ENCODE measurements at places on chromosomes 12 and 14.

GRCh38 chr12:89514751-89515150 lies 9.8 kb downstream of the GALNT4 start:
- no peak for DNase-seq

GRCh38 chr12:53443955-53444354 lies 2.4 kb downstream of the PRR13 start:
- DNase-seq: no peak

GRCh38 chr12:108237272-108237671 lies 101.8 kb downstream of the CMKLR1 start:
- DNase-seq: no peak

DNA sequence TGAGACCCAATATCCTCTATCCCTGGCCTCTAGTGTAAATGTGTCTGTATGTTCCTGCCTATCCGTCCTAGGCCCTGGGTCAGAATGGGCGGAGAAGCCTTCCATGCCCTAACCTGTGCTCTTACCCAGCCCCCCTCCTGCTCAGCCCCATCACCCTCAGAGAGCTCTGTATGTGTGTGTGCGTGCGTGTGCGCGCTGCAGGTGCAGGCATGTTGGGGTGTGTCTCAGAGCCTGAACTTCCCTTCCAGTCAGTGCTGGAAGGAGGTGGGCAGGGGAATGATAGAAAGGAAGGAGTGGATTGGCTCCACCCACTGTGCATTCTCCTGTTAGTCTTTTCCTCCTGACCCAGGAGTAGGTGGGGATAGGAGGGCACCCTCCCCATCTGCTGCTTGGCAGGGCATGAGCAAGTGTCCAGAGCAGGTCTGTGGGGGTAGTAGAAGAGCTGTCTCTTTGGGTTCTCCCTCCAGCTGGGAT lies 7.2 kb downstream of the NAB2 start:
- no peak for DNase-seq

DNA sequence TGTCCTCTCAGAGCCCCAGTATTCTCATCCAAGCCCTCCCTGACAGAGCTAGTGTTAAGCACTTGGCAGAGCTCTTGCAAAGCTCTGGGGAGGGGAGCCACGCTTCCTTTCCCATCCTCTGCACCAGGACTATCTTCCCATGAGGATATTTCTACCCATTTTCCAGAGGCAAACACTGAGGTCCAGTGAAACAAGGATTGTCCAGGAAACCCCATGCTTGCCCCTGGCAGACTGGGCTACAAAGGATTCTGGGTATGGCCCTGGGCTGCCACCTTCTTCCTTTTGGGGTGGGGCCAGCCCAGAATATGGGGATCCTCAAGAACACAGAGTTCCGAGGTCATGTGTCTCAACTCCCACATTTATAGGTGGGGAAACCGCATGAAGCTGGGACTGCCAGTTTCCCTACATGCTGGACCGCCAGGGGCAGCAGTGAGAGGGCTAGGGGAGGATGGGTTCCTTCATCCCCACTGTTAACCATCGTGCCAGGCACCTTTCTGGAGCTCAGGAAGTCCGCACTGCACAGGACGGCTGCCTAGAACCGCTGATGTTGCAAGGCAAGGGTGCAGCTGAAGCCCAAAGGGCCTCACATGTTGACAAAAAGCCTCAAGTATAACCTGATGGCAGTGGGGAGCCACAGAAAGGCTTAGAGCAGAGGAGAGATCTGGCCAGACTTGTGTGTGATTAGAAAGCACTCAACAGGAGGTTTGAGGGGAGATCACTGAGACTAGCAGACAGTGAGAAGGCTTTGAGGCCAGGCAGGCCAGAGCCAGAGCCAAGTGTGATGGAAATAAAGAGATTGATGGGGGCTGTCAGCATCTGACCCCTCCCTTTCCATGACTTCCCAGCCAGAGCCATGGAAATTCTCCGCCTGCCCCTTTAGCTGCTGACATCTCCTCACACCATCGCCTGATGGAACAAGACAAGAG lies 5.5 kb upstream of the CCDC85C start:
- no peak for DNase-seq

- DNase-seq: no peak
Measured at GRCh38 chr12:81245907-81246570, 168.2 kb downstream of the ACSS3 start.

DNA sequence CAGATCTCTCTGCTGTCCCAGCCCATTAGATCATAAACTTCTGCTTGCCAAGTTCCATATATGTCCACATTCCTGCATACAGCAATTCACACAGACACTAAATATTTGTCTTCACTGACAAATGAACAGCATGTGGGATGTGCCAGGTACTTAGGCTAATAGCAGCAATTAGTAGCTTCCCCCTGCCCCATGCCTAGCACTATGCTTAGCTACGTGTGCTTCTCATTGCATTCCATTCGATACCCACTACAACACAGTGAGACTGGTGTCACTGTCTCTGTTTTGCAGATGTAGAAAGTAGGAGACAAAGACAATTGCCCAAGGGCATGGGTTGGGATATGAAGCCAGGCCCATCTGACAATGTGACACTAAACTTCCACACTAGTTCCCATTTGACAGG lies 308.4 kb downstream of the BCL11B start:
- no peak for DNase-seq

- peak; percentile 36 for DNase-seq
Measured at GRCh38 chr12:2960390-2960956, 1.3 kb downstream of the TEAD4 start.

- no peak for DNase-seq
Measured at GRCh38 chr12:79141776-79142175, 277.2 kb downstream of the SYT1 start.

GRCh38 chr14:105483300-105484068 lies 3.2 kb upstream of the CRIP1 start:
- no peak for DNase-seq

GRCh38 chr12:16076557-16076956 lies 165.4 kb downstream of the DERA start:
- no peak for DNase-seq

- no peak for DNase-seq
Measured at GRCh38 chr12:45833401-45833800, 103.9 kb downstream of the ARID2 start.

- DNase-seq: no peak
Measured at GRCh38 chr14:24362241-24362960, 5.6 kb upstream of the NFATC4 start.

GRCh38 chr12:124242529-124243065 lies 52.3 kb upstream of the RFLNA start:
- DNase-seq: no peak

DNA sequence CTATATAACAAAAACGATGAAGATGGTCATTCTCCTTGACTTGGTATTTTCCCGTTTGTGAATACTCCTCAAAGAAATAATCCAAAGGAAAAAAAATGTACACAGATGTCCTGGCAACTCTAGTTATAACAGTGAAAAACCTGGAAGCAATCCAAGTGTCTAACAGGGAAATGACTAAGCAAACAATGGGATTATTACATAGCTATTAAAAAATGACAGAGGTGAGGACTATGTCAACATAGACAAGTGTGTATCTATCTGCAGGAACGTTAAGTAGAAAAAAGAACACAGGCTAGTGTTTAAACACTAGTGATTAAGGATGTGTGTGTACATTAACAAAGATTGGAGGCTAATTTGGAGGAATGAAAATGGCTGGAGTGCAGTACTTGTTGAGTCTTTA lies 5.9 kb upstream of the APOLD1 start:
- DNase-seq: peak; percentile 67

DNA sequence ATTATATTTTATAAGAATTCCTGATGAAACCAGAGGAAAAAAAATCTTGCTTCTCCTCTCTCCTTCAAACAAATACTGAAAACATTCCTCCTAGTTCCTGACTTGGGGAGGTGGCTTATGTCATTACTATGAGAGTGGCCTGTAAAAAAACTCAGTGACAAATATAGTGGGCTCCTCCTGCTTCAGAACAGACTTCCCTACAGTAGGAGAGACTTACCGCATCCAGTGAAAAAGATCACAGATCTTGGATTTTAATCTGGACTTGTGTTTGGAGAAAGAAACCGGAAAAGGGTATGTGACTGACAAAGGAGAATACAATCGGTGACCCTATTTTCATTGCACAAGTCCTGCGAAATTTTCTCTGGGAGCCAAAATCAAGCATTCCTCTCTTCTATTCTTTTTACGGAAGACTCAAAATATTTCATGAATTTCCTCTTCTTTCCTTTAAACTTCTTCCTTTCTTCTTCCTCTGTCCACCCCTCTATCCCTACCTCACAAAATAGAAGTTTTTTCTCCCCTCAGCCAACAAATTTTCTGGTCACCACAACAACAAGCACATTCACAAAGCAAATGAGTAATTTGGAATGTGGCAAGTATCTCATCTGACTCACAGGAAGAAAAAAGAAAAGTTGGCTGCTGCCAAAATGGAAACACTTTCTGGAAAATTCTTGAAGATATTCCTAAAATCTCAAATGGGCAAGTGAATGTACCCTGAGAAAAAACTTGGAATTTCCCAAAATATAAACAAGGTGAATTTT lies 185.1 kb upstream of the CDKN3 start:
- DNase-seq: peak; percentile 74

- no peak for DNase-seq
Measured at GRCh38 chr12:93741659-93742109, 64.5 kb downstream of the CRADD start.

GRCh38 chr12:120119271-120119973 lies 2.9 kb upstream of the RAB35 start:
- no peak for DNase-seq

DNA sequence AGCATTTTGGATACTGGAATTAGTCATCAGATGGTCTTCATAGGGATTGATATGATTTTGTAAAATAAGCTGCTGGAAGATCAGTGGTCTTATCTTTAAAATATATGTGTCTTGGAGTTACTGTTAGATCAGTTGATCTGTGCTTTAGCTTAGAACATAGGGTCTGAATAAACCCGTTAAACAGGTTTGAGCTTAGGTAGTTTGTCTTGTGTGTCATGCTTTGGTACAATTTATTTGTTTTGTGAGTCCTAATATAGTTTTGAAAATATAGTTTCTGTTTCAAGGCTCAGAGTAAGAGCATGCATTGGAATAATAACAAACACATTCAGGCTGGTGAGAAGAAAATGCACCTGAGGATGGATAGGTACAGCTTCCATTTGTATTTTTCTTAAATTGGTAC lies 505.0 kb downstream of the SLC16A7 start:
- DNase-seq: no peak

- no peak for DNase-seq
Measured at GRCh38 chr12:123690191-123690840, 19.4 kb downstream of the TCTN2 start.

DNA sequence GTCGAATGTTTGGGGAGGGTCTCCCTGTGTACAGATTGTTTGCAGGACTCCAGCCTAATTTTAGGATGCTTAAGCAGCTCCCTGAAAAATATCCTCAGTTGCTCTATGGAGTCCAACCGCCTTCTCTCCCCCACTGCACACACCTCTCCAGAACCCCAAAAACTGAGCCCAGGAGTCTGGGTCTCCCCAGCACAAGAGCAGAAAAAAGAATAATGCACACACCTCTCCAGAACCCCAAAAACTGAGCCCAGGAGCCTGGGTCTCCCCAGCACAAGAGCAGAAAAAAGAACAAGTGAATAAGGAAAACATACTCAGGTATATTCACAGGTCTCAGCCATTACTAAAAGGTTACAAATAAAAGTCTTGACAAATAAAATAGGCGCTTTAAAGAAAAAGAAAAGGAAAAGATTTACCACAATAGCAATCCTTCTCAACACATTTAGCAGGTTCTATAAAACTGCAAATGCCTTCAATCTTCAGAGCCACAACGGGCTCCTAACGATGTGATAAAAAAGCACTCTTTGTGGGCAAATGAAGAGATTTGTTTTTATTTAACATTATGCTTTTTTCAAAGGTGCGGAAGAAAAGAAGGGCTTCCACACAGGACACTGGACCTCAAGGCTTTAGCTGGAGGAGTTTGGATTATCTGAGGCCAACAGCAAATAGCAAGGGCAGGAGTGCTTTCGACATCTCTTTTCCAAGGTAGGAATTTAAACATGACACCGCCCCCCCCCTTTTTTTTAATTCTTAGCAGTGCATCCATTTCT lies 8.2 kb downstream of the BCL11B start:
- no peak for DNase-seq

DNA sequence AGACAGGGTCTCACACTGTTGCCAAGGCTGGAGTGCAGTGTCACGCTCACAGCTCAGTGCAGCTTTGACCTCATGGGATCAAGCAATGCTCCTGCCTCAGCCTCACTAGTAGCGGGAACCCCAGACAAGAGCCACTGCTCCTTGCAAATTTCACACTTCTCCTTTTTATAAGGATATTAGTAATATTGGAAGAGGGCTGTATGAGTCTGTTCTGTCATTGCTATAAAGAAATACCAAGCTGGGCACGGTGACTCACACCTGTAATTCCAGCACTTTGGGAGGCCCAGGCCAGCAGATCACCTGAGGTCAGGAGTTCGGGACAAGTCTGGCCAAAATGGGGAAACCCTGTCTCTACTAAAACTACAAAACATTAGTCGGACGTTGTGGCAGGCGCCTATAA lies 12.9 kb upstream of the ORAI1 start:
- DNase-seq: no peak

DNA sequence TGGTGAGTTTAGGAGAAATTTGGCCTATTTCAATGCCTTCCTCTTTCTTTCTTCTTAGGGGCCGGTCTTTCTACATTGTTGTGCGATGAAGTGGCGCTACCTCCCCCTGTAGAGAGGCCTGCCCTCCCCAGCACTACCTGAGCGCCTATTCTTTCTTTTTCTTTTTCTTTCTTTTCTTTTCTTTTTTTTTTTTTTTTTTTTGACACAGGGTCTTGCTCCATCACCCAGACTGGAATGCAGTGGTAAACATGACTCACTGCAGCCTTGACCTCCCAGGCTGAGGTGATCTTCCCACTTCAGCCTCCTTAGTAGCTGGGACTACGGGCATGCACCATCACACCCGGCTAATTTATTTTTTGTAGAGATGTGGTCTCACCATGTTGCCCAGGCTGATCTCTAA lies 136.1 kb upstream of the MAX start:
- peak; percentile 72 for DNase-seq

DNA sequence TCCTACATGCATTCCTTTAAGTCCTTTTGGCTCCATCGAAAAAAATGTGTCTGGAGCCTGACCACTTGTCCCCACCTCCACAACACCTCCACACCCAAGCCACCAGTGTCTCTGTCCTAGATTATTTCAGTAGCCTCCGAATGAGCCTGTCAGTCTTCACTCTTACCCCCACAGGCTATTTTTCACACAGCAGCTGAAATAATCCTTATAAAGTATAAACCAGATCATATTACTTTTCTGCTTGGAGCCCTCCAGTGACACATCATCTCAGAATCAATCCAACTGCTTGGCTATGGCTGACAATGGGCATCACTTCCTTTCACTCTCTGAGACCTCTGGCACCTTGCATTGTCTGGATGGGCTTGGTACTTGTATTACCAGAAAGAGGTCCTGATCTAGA lies 44.9 kb downstream of the BBS10 start:
- DNase-seq: peak; percentile 16

DNA sequence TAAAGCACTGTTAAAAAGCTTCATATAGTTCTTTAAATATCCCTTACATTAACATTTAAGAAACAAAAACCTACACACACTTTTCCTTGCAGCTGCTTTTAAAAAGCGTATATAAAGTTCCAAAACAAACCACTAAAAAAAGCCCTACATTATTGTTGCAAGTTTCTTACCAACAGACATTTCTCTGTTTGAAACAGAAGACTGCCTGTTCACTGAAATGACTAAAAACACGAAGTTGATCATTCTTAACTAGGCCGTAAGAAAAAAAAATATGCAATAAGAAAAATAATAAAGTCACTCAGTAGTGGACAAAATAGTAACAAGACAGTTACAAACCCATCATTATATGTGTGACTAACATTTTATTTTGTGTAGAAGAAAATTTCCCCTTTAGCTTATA lies 37.3 kb downstream of the KIF21A start:
- DNase-seq: no peak

GRCh38 chr12:130339951-130340350 lies 2.3 kb downstream of the PIWIL1 start:
- no peak for DNase-seq
